Stimulated activated CD4-positive, alpha-beta T cell treated with anti-CD3 and anti-CD28 coated beads, Interleukin-1b, Interleukin-23, amount 100 ng/mL, for 1 hour (primary cell): ENCODE measurements at places on chromosomes 4 and X.

DNA sequence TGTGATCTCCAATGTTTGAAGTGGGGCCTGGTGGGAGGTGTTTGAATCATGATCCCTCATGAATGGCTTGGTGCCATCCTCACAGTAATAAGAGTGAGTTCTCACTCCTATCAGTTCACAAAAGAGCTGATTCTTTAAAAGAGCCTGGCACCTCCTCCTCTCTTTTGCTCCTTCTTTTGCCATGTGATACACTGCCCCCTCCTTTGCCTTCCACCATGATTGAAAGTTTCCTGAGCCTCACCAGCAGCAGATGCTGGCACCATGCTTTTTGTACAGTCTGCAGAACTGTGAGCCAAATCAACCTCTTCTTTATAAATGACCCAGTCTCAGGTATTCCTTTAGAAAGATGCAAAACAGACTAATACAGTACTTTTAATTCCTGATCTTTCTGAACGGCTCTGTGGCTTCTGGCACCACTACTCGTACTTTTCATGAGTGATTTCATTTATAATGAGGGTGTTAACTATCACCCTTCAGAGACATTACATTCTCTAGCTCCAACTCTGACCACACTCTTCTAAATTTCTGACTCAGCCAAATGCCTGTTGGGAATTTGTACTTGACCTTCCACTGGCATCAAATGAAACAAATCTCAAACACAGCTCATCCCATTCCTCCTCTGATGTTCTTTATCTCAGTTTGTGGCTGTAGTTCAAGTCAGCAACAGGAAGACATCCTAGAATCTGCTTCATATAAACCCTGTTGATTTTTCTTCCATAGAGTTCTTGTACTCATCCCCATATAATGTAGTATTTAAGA lies 4.2 kb downstream of the UFSP2 start:
- no peak for DNase-seq

DNA sequence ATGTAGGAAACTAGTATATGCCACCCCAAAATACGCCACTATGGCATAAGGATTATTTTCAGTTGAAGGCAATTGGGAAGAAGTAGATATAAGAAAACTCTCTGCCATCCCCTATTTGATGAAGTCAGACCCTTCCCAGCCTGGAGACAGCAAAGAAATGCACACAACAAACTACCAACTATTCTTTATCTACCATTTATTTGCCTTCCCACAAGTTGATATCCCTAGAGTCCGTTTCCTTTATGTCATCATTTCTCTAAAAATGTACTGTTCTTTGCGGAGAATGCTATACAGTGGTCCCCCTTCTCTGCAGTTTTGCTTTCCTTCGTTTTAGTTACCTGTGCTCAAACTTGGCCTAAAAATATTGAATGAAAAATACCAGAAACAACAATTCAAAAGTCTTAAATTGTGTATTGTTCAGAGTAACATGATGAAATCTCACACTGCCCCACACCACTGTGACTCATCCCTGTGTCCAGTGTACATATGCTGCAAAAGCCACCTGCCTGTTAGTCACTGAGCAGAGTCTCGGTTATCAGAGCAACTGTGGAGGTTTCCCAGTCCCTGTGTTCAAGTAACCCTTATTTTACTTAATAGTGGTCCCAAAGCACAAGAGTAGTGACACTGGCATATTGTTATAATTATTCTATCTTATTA lies 152.3 kb downstream of the WDFY3 start:
- no peak for DNase-seq

DNA sequence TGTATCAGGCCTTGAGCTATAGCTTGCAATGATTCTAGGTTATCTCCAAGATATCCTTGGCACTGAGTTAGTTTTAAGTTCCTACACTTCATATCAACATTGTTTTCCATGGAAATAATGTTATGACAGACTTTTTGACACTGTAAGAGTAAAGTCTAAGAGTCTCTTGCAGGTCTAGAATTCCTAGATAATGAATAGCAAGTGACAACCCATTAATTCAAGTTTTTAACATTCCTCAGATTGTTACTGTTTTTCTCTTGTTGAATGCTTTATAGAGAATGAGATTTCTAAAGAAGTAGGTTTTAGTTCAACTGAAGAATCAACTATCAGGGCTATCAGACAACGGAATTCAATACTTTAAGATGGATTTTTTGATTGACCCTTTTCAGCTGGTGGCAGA lies 276.1 kb downstream of the PPP3CA start:
- no peak for DNase-seq

DNA sequence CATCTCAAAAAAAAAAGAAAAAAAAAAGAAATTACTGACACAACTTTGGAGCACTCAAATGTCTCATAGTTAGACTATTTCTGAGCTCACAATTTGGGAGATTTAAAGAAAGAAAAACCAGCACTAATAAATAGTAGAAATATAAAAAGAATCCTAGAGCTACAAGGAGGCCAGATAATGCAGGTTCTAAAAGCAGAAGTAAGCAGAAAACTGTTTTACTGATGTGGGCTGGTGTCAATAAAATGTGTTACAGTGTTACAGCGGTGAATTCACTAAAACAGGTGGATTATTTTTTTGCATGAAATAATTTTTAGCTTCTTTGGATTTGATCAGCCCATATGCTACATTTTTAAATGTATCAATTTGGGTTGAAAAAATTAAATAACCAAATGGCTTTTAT lies 375.9 kb downstream of the GPM6A start:
- no peak for DNase-seq

- no peak for DNase-seq
Observed at GRCh38 chr4:73344106-73344505, 60.0 kb upstream of the ALB start.

DNA sequence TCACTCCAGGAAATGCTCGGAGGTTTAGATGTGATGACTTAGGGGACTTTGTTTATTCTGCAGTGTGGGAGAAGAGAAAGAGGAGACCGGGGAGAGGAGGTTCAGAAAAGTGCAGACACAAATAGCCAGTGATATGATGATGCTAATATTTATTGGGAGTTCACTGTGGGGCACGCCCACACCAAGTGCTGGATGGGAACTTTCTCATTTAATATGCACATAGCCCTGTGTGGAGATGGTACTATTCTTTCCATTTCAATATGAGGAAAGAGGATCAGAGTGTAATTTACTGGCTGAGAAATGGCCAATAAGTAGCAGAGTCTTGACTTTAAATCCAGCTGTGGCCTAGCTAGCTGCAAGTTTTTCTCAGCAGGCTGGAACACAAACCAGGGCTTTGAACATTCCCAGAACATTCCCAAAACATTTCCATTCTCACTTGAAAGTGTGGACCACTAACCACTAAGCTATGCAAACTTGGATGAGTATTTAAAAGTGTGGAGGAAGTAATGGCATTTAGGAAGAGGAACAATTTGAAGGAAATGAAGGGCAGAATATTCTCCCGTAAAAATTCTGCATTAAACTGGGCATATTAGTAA lies 231.7 kb downstream of the HS3ST1 start:
- no peak for DNase-seq

- DNase-seq, result no peak
Observed at GRCh38 chr4:170157670-170158069, 67.9 kb upstream of the AADAT start.

DNA sequence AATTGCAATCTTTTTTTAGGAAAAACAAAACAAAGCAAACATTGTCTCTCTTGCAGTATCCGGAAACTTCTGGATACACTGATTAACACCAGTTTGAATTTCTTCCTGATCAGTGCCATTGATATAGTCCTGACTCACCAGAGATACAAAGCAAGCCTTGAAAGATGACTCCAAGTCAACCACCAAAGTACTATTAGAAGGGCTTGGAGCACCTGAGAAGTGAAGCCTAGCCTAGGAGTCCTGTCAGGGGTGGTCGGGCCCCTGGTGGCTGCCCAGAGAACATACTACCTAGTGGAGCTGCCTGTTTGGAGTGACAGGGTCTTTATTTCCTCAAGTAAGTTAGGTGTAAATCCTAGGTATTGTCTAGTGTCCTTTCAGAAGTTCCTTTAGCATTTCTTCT lies 593.2 kb downstream of the ZNF674 start:
- DNase-seq, result no peak

- DNase-seq, result no peak
Observed at GRCh38 chr4:27048429-27049238, 188.0 kb downstream of the STIM2 start.

GRCh38 chr4:25158817-25159216 lies 1.4 kb downstream of the SEPSECS start:
- DNase-seq, result no peak

- DNase-seq, result no peak
Observed at GRCh38 chrX:133969191-133969590, 16.2 kb downstream of the GPC3 start.

DNA sequence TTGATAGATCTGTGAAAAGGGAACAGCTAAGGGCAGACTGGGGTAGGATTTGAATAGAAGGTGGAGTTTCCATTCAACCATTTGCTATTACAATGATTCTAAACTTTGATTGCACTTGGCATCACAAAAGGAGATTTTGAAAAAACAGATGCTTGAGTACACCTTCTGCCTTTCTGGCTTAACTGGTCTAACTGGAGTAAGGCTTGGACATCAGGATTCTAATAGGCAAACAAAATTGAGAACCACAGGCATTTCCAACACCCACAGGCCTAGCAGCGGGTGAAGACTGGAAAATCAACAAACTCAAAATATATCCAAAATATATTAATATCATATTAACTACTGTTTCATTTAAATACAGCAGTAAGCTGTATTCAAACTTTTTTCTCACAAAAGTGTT lies 1.9 kb upstream of the VEGFC start:
- DNase-seq, result no peak

- DNase-seq, result no peak
Observed at GRCh38 chr4:176376032-176376614, 56.4 kb downstream of the SPCS3 start.
